Activated naive CD4-positive, alpha-beta T cell (primary cell): ENCODE measurements at places on chromosomes 2 and 18.

- DNase-seq, result no peak
Measured at GRCh38 chr2:68992933-68993332, 18.5 kb downstream of the GKN1 start.

- DNase-seq, result no peak
Measured at GRCh38 chr2:26537826-26538475, 60.0 kb upstream of the OTOF start.

- no peak for DNase-seq
Measured at GRCh38 chr2:100766806-100767205, 53.1 kb upstream of the NPAS2 start.

GRCh38 chr18:11064106-11064505 is 85.3 kb downstream of the PIEZO2 start:
- no peak for DNase-seq

DNA sequence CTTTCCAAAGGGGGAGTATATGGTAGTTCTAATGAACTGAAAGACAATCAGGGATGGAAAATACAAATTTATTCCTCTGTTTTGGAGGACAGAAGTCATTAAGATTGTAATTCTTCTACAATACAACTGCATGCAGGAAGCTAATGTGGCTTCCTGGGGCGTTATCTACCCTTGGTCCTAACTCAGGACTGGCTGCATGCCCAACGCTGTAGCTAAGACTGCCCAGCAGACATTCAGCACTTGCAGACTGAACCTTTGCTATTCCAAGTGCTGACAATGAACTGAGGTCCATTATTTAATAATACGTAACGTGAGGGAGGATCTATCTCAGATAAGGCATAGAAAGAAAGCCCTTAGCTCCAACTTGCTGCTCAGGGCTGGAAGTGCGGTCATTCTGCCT is 53.2 kb downstream of the ZAP70 start:
- DNase-seq, result no peak

GRCh38 chr18:3175195-3175758 is 44.5 kb downstream of the MYOM1 start:
- no peak for DNase-seq

DNA sequence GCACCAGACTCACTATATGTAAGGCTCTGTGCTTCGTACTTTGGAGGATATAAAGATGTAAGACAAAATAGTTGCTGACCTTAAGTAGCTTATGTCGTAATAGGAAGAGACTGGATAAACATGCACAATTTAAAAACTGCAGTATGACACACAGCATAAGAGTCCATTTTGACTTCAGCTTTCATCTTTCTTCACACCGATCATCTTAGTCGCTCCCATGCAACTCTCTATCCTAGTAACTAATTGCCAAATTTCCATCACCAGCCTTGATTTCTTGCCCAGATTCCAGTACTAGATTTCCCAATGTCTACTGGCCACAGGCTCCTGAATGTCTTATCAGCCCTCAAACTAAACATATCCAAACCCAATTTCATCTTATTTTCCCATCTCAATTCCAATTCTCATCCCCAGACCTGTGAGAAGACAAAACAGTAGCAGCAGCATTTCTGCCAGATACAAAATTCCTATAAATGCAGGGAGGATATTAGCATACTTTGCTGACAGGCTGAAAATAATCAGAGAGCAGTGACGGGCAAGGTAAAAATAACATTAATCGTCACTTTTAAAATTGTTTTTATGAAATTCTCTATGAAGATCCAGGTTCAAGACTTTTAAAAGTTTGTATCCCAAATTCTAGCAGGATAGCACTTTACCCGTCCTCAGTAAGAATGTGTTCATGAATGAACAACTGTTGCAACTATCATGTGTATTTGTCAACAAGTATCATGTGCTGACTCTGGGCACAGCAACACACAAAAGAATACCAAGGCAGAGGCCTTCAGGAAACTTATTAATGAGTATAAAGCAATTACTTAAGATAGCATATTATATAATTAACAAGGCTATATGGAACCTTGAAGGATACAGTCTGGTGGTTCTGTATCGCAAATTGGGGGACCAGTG is 42.2 kb downstream of the KIDINS220 start:
- no peak for DNase-seq

- DNase-seq, result no peak
Measured at GRCh38 chr2:84388921-84389490, 70.1 kb downstream of the SUCLG1 start.

DNA sequence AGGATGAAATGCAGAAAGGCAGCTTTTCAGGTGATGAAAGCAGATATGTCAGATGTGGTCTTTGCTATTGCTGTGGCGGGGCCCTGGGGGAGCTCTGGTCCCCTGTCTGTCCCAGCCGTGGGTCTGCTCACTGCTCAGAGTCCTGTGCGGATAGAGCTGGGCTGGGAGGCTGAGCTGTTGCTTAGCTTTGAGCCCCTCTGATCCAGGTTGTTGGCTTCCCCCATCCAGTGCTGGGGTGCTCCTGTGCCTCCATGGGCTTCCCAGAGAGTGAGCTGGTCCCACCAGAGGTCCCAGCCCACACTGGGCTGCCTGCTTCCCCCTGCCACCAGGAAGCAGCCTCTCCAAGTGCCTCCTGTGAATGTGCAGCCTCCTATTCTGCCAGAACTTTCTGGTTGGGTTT is 55.4 kb downstream of the SH3RF3 start:
- DNase-seq, result no peak

DNA sequence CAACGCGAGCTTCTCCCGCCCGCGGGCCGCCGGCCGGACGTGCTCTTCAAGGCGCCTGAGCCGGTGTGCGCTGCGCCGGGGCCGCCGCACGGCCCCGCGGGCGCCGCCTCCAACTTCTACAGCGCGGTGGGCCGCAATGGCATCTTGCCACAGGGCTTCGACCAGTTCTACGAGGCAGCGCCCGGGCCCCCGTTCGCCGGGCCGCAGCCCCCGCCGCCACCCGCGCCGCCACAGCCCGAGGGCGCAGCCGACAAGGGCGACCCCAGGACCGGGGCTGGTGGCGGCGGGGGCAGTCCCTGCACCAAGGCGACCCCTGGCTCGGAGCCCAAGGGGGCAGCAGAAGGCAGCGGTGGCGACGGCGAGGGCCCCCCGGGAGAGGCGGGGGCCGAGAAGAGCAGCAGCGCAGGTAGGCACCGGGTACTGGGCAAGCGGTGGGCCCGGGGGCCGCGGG is 676 bp downstream of the HOXD11 start:
- DNase-seq, result no peak

DNA sequence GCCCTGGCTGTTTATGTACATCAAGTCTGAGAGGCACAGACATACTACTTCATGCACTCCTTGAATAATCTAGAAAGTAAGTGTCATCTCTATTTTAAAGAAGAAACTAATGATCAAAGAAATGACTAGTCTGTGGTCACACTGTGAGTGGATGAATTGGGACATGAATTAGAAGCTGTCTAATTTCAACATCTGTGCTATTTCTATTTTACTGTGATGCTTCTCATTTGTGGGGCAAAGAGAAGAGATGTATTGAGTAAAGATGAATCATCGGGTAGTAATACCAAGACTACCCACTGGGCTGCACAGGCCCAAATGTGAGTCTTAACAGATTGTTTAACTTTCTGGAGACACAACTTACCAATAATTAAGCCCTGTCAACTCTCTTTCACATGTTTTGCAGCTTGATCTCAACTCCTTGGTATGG is 42.4 kb upstream of the MTIF2 start:
- no peak for DNase-seq

DNA sequence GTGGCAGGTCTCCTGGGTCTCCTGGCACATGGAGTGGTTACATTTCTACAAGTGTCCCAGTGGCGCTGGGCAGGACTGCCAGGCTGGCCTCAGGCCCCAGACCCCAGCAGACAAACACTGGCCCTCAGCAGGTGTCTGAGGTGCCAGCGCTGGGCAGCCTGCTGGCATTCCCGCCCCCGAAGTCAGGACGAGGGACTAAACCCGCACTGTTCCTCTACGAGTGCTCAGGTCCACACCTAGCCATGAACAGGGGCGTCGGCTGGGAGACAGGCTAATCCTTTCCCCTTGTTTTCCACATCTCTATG is 12.8 kb downstream of the SNED1 start:
- no peak for DNase-seq

- no peak for DNase-seq
Measured at GRCh38 chr2:74883011-74883410, 49.1 kb downstream of the HK2 start.

- no peak for DNase-seq
Measured at GRCh38 chr2:241386519-241386918, 30.4 kb downstream of the FARP2 start.

DNA sequence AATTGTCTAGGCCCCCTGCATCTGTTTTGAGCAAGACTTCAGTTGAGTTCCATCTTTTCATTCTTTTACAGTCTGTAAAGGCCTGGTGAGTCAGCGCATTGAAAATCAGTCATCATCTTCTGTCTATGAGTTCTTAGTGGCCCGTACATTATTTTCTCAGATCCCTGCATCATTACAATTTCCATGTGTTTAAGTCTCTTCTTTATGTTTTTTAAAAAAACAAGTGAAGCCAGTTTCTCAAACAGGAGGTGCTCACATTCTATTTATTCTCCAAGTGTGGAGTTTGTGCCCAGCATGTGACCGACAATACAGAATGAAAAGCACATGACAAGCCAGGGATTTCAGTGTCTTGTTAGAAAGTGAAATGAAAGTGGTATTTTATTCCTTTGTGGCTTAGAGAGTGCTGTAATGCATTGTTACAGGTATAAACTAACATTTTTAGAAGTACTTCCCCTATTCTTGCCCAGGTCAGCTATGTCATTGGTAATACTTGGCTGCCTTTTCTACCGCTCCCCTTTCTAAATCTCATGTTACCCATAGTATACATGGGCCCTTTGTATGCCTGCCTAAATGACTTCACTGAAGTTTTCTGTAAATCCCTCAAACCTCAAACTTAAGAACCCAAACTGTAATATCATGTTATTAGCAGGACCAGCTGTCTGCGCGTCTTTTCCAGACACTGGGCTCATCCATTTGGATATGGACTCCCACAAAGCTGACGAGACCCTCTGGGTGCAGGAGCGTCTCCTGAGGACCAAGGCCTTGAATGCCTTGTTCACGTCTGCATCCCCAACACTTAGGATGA is 67.6 kb downstream of the FEZ2 start:
- no peak for DNase-seq

GRCh38 chr2:149420053-149420963 is 89.9 kb downstream of the LYPD6 start:
- DNase-seq, result no peak
